Activated effector memory CD4-positive, alpha-beta T cell treated with Interleukin-2 at 50 U/mL for 16 hours (primary cell): ENCODE measurements at places on chromosomes 2 and 18.

DNA sequence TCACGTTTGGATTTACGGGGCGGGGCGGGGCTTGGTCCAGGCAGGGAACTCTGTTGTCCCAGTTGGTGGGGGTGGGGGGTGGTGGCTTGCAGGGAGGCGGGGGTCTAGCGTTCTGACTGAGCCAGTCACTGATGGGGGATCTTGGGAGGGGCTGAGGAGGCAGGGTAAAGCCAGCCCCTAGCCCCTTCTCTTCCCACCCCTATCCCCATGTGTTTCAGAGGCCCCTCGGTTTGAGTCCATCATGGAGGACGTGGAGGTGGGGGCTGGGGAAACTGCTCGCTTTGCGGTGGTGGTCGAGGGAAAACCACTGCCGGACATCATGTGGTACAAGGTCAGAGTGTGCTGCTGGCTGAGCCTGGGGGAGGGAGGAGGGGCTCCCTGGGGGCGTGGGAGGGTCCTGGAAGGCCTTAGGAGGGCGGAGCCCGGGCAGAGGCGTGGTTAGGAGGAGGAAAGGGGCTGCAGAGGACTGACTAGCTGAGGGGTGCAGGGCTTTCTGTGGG lies 22.0 kb upstream of the GMPPA start:
- DNase-seq: no peak

DNA sequence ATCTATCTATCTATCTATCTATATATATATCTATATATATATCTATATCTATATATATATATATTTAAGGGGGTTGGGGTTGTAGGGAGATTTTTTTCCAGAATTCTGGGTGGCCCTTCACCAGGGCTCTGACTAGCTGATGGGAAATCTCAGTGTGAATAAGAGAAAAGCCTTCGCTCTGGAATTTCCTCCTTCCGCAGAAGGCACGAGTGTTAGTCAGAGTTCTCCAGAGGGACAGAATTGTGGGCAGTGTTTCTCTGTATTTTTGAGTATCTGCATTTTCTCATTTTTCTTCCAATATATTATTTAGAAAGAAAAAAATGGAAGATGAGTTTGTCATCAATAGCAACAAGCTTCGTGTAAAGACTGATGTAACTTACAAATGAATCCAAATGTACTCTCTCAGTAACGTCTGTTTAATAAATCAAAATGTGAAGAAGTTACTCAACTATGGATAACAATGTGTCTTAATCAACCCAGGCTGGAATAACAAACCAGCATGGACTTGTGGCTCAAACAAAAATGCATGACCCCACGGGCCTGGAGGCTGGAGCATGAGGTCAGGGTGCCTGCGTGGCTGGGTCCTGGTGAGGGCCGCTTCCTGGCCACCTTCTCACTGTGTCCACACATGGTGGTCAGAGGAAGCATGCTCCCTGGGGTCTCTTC lies 10.6 kb upstream of the SNTG2 start:
- no peak for DNase-seq

- peak; percentile 7 for DNase-seq
Measured at GRCh38 chr2:230762317-230762896, 49.8 kb downstream of the CAB39 start.

GRCh38 chr18:37392648-37393047 lies 172.9 kb downstream of the CELF4 start:
- DNase-seq: no peak

- no peak for DNase-seq
Measured at GRCh38 chr2:178782236-178782635, 25.0 kb downstream of the TTN start.

DNA sequence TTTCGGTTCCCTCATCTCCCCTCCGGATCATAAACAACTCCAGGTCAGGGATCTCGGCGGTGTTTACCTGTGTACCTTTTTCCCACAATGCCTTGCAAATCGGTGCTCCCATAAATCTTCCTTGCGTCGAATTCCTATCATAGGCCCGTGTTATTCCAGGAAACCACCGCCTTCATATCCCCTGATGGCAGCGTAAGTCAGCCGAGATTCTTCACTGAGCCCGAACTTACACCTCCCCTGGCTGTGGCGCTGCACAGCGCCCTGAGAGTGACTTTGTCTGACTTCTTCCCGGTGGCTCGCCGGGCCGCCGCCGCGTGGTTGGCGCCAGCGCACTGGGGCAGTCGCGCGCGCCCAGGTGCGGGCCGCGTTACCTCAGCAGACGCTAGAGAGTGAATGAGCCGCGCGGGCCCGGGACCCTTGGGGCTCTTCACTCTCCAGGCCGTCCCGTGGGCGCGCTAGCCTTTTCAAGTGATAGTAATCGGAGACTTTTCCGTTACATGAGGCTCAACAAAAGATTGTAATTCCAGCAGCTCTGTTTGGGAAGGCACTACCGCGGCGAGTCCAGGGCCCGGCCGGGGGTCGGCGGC lies 101.6 kb downstream of the SPTBN1 start:
- DNase-seq: peak; percentile 69

DNA sequence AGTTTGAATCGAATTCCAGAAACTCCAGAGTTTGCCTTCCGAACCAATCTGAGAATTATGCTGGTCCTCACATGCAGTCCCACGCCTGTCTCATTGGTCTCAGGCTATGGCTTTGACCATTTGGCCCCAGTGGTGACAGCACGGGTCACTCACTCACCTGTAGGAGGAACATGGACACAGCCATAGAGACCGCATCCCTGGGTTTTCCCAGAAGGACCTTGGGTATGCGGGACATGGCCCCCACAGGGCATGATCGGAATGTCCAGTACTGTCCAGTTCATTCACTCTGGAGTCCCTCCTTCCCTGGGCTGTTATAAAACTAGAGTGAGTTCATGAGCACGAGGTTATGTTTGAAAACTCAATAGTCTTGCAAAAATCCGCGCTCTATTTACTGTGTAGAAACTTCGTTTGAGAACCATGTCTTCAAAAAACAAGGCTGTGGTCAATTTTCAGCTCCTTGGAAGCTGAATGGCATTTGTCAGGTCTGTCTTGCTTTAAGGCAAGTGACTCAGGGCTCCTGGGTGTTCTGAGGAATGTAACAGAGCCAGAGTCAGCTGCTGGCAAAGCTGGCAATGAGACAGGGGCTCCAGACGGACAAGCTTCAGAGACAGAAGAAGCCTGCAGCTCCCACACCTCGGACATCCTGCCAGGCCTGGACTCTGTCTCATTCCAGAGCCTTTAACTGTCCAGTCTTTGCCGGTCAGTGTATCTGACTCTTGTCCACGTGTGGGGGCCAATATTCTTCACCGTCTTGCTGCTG lies 86.7 kb upstream of the TMEM18 start:
- DNase-seq: no peak

GRCh38 chr2:240568678-240569522 lies 616 bp downstream of the RNPEPL1 start:
- peak; percentile 54 for DNase-seq

DNA sequence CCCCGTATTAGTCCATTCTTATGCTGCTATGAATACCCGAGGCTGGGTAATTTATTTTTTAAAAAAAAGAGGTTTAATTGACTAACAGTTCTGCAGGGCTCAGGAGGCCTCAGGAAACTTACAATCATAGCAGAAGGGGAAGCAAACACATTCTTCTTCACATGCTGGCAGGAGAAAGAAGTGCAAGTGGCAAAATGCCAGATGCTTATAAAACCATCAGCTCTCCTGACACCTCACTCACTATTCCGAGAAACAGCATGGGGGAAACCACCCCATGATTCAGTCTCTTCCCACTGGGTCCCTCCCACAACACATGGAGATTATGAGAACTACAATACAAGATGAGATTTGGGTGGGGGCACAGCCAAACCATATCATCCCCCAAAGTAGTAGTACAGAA lies 2148.5 kb upstream of the PIK3C3 start:
- no peak for DNase-seq

DNA sequence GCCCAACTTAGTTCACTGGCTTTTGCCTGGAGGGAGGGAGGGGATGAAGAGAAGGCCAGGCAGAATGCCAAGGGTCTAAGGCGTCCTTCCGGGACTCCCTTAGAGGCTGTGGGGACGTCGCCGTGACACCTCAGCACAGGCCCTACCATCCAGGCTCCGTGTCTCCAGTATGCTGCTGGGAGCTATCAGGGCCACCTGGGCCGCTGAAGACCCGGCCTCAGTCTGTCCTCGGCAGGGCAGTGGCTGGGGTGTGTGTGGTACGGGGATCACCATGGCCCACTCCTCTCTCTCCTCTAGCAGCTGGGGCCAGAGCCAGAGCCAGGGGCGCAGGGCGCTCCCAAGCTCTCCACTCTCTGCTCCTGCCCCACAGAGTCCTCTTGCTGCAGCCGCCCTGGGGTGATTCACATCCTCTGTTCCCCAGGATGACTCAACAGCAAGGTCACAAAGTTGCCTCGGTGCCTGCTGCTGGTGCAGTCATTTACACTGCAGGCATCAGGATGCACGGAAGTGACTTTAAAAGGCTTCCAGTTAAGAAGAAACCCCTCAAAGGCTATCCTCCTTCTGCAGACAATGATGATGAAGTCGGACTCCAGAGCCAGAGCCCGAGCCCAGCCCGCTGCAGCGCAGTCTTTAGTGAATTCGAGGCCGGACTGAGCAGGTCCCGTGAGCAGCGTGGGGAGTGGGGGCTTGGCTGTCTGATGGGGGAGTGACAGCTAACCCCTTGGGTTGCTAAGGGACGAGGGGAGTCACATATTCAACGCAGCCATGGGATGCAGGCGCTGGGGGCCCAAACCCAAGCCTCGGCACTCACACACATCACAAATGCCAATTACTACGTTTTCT lies 31.9 kb downstream of the SNORC start:
- DNase-seq: no peak

- no peak for DNase-seq
Measured at GRCh38 chr18:27954226-27954625, 222.7 kb downstream of the CDH2 start.

DNA sequence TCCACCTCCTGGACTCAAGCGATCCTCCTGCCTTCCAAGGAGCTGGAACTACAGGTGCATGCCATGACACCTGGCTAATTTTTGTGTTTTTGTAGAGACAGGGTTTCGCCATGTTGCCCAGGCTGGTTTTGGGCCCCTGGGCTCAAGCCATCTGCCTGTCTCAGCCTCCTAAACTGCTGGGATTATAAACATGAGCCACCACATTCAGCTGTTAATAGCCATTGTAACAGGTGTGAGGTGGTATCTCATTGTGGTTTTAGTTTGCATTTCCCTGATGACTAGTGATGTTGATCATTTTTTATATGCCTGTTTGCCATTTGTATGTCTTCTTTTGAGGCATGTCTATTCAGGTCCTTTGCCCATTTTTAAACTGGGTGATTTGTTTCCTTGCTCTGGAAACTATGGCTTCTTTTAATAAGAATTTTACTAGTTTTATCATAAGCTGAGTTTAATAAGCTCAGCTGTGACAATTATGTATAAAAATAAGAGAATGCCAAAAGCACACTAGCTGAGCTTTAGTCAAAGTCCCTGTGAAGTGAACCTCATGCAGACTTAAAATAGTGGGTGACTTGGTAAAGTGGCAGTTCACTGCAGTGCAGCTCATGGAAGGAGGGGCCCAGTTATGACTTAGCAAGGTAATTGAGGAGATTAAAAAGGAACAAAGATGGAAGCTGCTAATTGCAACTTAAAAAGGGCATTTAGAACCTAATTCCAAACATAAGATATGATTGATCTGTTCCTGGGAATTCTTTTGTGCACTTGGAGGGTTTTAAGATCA lies 465.1 kb downstream of the TGIF1 start:
- DNase-seq: no peak

DNA sequence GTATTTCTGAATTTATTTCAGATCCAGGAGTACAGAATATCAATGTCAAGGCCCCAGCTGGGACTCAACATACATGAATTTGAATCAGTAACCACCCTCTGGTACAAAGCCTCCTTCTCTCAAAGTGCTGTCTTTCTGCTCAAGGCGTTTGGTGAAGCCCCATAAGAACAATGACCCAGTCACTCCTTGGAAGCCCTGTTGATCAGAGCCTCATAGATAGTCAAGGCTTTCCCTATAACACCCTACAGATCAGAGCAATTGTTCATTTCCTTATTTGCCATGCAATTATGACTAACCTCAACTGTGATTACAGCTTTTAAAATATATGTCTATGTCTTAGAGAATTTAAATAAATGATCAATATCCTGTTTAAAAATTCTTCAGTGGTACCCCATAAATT lies 159.1 kb upstream of the CREB1 start:
- DNase-seq: no peak

DNA sequence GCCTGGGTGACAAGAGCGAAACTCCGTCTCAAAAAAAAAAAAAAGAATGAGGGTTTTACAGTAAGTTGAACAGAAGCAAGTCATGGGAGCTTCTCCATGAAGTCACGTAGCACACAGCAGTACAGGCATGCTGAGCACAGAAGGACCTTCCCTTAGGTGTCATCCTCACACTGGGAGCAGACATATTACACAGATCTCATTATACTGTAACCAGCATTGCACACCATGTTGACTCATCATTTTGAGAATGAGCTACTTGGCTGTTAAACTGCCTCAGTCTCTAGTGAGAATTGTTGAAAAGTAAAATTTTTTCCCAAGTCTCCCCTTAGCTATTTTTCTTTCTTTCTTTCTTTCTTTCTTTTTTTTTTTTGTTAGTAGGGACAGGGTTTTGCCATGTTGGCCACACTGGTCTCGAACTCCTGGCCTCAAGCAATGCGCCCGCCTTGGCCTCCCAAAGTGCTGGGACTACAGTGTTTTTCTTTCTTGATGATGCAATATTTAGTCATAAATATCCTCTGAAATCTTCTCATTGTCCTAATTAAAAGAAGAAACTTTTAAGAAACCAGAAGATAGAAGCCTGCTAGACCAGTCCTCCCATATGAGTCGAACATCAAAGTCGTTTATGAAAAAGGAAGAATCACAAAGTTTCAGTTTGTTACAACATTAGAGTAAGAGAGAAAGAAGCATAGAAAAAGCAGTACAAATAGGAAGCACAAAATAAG lies 37.9 kb upstream of the PPP1CB start:
- DNase-seq: no peak

- DNase-seq: no peak
Measured at GRCh38 chr18:68017385-68017784, 500.9 kb upstream of the DSEL start.

DNA sequence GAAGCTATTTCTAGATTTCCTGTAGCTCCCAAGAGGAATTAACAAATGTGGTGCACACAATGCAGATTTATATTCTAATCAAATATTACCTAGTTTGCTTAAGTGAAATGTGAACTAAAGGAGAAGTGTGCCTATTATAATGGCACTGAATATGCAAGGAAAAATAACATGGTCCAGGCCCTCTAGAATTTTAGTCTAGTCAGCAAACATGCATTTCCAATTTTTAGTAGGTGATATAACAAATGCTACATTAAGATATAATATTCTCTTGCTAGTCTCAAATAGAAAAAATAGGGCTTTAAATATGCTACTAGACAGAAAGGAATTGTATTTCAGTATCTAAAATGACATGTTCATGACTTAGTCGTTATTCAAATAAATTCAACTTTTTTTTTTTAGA lies 689.5 kb downstream of the TMEM182 start:
- no peak for DNase-seq

DNA sequence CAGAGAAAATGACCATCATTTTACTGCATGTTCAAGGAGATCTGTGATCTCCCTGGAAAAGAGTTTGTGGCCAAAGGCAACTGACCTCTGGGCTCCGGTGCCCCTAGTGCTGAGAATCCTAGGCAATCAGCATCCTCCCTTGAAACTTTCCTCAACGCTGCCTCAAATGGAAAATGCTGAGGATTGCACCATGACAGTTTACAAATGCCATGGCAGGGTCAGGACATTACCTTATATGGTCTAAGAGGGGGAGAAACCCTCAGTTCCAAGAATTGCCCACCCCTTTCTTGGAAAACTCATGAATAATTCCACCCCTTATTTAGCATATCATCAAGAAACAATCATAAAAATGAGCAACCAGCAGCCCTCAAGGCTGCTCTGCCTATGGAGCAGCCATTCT lies 48.3 kb downstream of the ALPK2 start:
- no peak for DNase-seq
